Muscle of leg (tissue), 16 donors: ENCODE measurements at places on chromosomes 3 and 15.
A peak's percentile ranks its signal among the peaks of the same experiment; 100 is the strongest.

GRCh38 chr15:50231761-50232160 is 33.8 kb downstream of the HDC start:
- DNase-seq, result no peak

GRCh38 chr3:49805367-49805782 is 2.3 kb downstream of the INKA1 start:
- DNase-seq, result peak; percentile 99

- DNase-seq, result no peak
These were observed 8.0 kb upstream of the SACM1L start for GRCh38 chr3:45681221-45681620.

DNA sequence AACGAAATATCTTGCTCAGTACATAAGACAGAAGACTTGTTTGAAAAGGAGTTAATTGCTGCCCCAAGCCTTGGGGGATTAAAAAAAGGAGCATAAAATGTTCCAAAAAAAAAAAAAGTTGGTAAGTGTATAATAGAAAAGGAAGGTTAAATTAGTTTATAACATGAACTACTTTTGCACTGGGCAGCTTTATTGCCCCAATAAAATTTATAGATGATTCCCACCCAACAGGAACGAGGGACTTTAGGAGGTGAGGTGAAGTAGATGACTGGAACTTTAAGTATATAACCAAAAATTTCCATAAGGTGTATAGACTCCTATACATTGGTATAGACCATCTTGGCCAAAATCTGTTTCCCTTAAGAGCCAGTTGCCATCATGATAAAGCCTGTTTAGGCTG is 14.8 kb downstream of the PPP2R3A start:
- no peak for DNase-seq

- DNase-seq, result no peak
These were observed 538.1 kb downstream of the MAGI1 start for GRCh38 chr3:65500398-65501306.

- peak; percentile 16 for DNase-seq
These were observed 4.6 kb downstream of the ERICH6 start for GRCh38 chr3:150699068-150699639.

- no peak for DNase-seq
These were observed 293.0 kb upstream of the SOX14 start for GRCh38 chr3:137471130-137471529.

DNA sequence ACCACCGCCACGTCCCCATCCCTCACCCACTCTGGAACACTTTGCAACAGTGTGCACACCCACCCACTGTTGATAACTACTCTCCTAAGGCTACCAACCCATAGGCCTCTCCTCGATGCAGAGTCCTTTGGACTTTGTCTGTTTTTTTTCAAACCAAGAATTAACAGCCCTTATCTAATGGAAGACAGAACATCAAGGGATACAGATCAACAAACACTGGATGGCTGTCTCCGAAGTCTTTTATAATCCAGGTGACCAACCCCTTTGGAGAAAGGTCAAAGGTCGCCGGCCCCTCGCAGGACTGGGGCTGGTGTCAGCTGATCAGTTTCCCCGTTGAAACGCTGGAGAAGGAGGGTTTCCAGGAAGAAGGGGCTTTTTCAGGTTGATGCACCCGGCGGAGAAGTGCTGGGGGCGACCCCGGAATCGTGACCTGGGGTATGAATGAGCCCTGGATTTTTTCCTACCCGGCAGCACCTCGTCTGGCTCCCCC is 532 bp downstream of the B4GALT4 start:
- DNase-seq, result peak; percentile 59

DNA sequence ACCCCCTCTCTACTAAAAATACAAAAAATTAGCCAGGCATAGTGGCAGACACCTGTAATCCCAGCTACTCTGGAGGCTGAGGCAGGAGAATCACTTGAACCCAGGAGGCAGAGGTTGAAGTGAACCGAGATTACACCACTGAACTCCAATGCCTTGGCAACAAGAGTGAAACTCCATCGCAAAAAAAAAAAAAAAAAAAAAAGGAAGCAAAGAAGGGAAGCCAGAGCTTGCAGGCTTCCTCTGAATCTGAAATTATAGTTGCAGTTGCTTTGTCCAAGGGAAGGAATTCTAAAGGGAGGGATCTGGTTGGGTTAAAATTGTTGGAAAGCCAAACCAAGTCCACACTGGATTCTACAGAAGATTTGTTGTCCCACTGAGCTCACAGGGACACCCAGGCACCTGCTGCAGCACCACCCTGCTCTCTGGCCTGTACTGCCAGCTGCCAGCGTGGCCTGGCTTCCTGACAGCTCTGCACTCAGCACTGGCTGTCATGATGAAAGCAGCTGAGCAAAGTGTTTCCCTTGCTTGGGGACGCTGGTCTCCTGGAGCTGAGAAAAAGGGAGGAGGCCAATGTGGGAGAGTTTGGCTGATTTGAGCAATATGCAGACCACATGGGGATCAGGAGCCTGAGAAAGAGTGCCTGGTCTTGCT is 88.8 kb upstream of the HES1 start:
- peak; percentile 93 for DNase-seq

DNA sequence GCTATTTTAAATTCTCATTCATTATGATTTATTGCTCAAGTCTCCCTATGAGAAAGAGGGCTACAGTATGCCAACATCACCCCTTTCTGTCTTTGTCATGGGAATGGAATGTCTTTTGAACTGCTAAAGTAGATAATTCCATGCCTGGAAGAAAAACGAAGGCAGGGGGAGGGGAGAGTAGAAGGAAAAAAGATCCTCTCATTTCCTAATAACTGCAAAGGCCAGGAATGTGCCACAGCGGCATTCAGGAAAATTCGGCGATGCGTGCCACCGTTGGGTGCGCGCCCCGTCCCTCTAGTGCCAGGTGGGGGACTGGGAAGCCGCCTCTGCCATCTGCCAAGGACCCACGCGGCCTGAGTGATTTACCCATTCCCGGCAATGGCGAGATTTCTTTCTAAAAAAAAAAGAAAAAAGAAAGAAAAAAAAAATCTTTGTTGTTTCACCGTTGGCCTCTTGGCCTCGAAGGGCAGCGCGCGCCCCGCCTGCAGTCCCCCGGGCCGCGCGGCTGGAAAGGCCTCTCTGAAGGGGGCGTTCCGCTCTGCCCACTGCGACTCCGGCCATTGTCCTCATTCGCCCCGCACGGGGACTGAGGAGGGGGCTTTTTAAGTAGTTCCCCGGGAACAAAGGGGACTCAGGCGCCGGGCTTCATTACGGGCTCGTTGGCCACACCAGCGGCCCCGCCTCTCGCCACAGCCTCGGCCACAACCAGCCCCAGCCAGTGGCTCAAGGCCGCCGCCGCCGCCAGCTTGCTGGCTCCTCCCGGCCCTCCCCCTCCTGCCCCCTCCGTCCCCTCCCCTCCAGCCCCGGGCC is 54.5 kb downstream of the CPN2 start:
- DNase-seq, result peak; percentile 79

- no peak for DNase-seq
These were observed 531.9 kb downstream of the AGBL1 start for GRCh38 chr15:86611417-86612040.

DNA sequence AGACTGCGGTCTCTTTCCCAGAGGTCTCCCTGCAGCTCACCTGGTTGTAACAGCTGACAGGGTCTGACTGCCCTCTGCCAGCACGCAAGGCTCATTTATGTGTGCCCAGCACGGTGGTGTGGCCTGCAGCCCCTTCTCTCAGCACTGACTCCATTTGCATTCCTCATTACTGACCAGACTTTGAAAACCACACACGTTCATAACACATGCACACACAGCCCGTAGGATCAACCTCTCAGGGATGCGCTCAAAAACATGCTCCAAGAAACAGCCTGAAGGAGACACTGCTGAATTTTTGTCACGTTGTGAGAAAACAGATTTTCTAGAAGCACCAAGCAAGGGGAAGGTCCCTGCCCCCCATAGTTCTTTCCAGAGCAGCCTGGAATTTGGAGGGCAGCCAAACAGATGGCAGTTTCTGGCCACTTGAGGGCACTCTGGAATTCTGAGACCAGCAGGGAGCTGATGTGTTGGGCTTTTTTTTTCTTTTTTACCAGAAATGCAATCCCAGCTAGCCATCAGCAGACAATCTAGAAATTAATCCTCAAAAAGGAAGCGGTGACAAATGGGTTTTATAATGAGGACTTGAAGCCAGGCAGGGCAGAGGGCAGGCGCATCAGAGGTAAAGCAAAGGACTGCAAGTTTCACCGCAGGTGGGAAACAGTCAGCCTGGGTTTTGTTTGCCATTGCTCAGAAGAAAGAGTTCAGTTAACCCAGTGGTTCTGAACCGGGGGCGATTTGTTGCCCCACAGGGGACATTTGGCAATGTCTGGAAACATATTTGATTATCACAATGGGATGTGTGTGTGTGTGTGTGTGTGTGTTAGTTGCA is 170.5 kb upstream of the PROK2 start:
- peak; percentile 90 for DNase-seq

DNA sequence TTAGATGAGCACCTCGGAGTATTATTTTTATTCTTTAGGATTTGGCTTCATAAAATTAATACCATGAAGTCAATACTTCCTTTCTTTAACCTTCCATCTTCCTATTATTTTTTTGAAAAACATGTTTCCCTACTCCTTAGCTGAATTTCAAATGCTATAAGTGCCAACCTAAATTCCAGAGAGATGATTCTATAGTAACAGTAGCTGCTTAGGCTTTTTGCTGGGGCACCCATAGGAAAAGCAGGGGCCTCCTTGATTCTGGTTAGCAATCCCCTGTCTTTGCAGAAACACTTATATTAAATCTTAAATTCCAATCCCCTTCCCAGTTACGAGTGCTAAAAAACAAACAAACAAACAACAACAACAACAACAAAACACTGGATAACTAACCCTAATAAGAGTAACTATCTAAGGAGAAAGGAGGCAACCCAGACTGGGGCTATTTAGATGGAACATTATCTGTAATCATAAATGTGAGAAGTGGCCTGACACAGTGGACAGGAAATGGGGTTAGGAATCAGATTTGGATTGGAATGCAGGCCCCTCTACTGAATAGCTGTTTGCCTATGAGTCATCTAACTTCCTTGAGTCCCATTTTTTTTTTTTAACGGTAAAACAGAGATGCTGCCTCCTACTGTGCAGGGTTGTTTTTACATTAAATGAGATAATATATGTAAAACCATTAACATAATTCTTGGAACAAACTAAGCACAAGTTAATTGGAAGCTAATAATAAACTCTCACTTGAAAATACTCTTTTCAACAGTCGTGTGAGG is 148.1 kb downstream of the WDR72 start:
- no peak for DNase-seq

- DNase-seq, result no peak
These were observed 159.9 kb upstream of the CMC1 start for GRCh38 chr3:28081533-28081947.

- DNase-seq, result peak; percentile 72
These were observed 179.1 kb downstream of the SLC9A9 start for GRCh38 chr3:143668924-143669790.

DNA sequence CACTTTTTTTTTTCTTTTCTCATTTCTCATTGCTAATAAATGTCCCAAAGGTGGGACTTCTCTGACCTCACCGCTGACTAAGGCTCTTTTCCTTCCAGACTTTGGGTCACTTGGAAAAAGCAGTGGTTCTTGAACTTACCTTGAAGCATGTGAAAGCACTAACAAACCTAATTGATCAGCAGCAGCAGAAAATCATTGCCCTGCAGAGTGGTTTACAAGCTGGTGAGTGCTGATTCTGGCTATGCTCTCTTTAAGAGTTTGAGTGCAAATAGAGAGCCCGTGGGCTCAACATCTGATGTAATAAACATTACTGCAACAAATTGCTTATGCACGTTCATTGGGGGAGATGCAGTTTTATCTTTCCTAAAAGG is 2.0 kb downstream of the BHLHE40 start:
- DNase-seq, result peak; percentile 32

- peak; percentile 73 for DNase-seq
These were observed 2.2 kb upstream of the CCR5 start for GRCh38 chr3:46368569-46368968.

DNA sequence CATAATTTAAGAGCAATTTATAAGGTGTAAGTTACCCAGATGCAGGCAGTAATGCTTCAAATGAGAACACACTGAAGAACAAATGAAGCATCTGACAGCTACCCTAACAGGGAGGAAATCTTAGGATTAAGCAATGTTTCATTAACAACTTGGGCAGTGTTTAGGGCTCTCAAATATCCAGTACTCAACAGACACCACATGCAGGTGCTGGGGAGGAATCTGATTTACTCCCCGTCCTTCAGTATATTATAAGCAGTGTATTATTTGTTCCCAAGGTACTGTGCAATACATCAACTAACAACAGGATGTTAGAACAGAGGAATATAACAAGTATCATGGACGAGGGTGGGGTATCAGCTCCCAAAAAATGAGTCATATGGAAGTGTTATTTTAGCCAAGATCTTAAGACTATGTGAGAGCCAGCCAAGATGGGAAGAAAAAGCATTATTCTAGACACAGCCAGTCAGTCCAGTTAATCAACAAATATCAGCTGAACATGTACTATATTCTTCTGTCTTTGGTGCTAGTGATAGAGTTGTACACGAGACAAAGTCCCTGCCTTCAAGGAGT is 20.4 kb downstream of the BTBD1 start:
- peak; percentile 66 for DNase-seq

GRCh38 chr3:23991683-23992628 is 46.9 kb downstream of the NR1D2 start:
- DNase-seq, result peak; percentile 64

DNA sequence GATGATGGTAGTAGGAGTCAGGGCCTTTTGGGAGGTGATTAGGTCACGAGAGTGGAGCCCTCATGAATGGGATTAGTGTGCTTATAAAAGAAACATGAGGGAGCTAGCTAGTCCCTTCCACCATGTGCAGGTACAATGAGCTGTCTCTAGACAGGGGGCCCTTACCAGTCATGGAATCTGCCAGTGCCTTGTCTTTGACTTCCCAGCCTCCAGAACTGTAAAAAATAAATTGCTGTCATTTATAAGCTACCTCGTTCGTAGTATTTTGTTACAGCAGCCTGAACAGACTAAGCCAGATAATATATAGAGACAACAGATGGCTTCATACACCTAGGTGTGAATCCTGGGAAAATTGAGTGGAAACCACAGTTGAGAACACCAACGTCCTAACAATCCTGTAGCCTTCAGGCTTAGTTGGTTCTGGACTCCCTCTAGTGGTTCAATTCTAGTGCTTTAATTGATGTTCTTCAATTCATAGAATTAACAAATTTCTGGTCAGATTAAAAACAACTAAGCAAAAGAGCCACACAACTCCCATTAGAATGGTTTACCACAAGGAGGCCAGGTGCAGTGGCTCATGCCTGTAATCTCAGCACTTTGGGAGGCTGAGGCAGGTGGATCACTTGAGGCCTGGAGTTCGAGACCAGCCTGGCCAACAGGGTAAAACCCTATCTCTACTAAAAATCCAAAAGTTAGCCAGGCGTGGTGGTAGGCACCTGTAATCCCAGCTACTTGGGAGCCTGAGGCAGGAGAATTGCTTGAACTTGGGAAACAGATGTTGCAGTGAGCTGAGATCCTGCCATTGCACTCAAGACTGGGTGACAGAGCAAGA is 21.3 kb upstream of the GATM start:
- DNase-seq, result peak; percentile 71

- DNase-seq, result no peak
These were observed 17.7 kb downstream of the TICRR start for GRCh38 chr15:89593018-89593417.
